Neuronal stem cell (in vitro differentiated cells): ENCODE measurements at places on chromosomes 2 and 18.

DNA sequence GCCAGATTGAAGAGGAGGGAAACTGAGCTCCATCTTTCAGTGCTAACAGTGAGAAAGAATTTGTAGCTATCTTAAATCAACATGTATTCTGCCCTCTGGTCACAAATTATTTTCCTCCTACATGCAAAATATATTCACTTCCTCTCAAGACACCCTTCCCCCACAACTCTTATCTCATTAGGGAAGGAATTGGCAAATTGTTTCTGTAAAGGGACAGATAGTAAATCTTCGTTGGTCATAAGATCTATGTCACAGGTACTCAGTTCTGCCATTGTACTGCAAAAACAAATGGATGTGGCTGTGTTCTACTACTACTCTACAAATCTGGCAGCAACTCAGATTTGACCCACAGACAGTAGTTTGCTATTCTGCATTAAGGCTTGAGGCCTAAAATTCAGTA, 53.0 kb upstream of the CYP20A1 start:
- DNase-seq: no peak

DNA sequence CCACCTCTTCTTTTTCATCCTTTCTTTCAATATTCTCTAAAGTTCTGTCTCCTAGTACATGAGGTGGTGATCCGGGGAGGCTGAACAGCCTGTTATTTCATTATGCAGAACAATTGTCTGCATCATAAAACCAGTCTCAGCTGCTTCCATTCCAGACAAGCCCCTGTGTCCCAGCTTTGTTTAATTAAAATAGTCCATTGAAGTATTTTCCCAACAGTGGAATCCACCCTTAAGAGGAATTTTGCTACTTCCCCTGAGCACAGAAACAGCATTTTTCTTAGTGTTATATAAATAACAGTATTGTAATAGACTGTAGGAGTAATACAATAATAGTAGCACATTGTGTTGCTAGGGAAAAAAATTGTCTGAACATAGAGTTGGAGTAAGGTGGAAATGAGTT, 395.4 kb upstream of the TCF4 start:
- no peak for DNase-seq

- DNase-seq: no peak
These were observed 554.5 kb downstream of the STK39 start for GRCh38 chr2:167692936-167693335.

- DNase-seq: no peak
These were observed 3.9 kb upstream of the DCTN1 start for GRCh38 chr2:74384051-74384450.
